Tibial nerve (tissue), 4 donors: ENCODE measurements at places on chromosomes 5 and 9. TPM values are rescaled to one million over a fixed set of nuclear protein-coding genes. Genes with fewer than 3 reads are reported as not detected.

FAM153A gene
- 15.7 TPM for total RNA-seq

PCDHB5 gene
- 5.9 TPM for total RNA-seq

- DNase-seq, result no peak
These were observed 68.9 kb upstream of the ANKRD55 start for GRCh38 chr5:56302027-56302426.

DNA sequence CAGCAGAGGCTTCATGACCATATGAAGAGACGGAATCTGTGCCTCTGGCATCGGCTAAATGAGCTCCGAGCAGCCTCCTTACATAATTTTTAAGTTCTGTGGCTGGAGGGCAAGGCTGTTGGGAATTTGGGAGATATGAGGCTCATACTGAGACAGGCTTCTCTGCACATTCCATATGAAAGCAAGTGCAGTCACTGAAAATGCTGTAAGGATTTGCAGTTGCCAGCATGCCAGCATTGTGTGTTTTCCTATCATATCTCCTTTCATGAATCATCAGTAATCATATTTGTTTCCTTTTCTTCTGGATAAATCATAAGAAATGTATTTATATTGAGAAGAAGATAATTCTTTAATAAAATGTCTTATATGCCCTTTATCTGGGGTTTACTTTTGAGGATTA, 775.4 kb downstream of the SEMA5A start:
- DNase-seq, result no peak

DNA sequence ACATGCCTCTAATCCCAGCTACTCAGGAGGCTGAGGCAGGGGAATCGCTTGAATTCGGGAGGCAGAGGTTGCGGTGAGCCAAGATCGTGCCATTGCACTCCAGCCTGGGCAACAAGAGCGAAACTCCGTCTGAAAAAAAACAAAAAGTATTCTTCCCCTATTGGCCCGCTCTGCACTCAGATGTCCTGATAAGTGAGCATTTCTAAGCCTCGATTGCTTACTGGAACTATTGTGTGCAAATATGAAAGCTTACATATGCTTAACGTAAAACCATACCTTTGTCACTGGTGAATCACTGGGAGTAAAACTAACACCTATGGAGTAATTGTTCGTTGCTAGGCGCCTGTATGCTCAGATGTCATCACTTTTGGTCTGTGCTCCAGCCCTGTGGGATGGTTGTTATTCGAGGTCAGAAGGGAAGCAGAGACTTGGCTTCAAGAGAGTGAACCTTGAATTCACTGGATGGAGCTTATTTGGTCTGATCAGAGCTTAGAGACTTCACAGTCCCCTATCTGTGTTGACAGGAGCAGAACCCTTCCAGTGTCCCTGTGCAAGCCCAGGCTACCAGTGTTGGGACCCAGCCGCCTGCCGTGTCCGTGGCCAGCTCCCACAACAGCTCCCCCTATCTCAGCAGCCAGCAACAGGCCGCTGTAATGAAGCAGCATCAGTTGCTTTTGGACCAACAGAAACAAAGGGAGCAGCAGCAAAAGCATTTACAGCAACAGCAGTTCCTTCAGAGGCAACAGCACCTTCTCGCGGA, 25.3 kb upstream of the LTC4S start:
- DNase-seq, result no peak

DNA sequence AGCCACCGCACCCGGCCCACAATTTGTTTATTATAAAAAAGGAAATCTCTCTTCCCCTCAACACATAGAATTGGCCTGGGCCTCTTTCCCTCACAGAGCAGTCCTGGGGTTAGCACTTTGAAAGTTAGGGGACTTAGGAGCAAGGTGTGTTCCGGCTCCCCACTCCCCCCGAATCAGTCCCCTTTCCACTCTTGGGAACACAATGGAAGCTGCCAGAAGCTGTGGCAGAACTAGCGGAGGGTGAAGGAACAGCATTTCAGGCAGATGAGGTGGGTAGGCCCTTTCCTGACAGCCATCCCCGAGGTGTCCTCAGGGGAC, 16.4 kb upstream of the C5orf47 start:
- DNase-seq, result no peak

GRCh38 chr5:91281401-91281800, 101.7 kb downstream of the ARRDC3 start:
- no peak for DNase-seq

- DNase-seq, result peak; percentile 40
These were observed 132.4 kb upstream of the NIPBL start for GRCh38 chr5:36743891-36744772.

GRCh38 chr5:167936944-167937634, 354.4 kb upstream of the WWC1 start:
- no peak for DNase-seq

GRCh38 chr9:90393365-90394152, 249.1 kb downstream of the DIRAS2 start:
- no peak for DNase-seq

- DNase-seq, result no peak
These were observed 14.0 kb upstream of the GSN start for GRCh38 chr9:121253821-121254501.
